ENCODE measurements at places on chromosomes 3 and 15.

DNA sequence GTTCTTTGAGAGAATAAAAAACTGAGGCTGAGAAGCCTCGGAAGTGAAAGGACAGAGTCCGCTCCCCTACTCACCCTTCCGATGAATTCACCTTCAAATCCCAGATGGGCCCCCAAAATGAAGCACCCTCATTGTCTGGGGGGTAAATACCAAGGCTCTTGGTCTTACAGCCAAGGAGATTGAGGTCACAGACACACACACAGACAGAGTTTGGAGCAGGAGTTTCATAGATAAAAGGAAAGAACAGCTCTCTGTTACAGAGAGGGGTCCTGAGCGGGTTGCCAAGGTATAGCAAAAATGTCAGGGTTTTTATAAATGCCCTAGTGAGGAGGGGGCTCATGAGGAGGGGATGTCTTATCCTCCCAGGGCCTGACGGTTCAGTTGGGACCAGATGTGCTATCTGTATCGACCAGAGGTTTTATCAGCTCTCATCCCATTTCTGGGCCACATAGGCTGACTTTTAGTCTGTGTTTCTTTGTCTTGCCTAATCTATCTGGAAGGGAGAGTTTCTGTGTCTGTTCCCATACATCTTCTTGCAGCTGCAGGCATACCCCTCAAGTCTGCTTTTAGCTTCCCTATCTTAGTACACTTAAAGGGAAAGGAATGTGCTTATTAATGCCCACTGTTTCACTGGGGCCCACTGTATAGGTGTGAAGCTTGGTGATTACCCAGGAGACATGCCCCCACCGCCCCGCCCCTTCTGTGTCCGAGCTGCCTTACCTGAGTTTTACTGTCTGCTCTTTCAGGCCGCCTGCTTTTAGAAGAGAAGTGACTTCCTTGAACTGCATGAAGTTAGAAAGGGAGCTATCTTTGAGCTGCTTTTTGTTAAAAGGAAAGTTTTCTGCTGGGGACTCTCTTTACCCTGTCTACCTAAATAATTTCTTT, 66.8 kb upstream of the ATP11B start:
- no peak for DNase-seq

GRCh38 chr3:176896640-176897039, 300.6 kb downstream of the TBL1XR1 start:
- DNase-seq: peak; percentile 22

- DNase-seq: no peak
Observed at GRCh38 chr3:51340013-51340829, 44.9 kb upstream of the MANF start.

GRCh38 chr15:31326875-31327668, 437 bp downstream of the KLF13 start:
- DNase-seq: no peak

GRCh38 chr3:30354513-30354912, 251.9 kb upstream of the TGFBR2 start:
- DNase-seq: no peak

GRCh38 chr3:16425398-16426028, 88.0 kb downstream of the RFTN1 start:
- DNase-seq: no peak

- DNase-seq: peak; percentile 10
Observed at GRCh38 chr3:188993181-188993580, 178.6 kb upstream of the TPRG1 start.

DNA sequence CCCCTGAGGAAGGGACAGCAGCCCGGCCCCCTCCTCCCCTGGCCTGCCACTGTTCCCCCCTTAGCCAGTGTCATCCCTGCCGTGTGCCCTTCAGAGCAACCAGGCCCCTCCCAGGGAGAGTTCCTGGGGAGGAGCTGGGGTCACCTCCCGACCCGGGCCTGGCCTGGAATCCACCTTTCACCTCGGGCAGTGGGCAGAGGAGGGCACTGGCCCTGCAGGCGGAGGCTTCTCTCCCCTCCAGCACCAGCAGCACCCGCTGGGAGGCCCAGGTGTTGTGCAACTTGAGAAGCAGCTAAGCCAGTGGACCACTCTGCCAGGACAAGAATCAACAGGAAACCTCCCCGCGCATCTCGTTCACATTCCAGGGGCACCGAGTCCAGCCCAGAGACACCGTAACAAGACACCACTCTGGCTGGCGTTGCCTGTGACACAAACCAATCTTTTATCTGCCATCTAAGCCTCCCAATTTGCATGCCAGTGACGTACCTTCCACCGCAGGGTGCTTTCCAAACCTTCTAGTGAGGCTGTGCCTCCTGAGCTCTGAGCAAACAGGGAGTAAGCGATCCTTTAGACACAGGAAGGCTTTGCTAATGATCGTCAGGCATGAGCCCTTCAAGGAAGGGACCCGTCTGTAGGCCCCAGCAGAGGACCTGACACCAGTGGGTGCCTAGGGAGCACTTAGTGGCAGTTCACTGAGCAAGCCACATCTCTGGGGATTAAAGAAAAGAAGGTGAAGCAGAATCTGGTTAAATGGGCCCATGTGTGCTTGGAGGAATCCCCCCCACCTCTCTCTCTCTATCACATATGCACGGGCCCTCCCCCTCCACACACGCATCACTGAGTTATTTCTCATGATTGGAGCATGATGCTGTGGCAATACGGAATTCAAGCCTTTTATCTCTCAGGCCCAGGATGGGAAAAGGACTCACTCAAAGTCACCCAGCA, 98.9 kb upstream of the TLE3 start:
- peak; percentile 99 for DNase-seq

GRCh38 chr3:40645883-40646282, 121.1 kb downstream of the ZNF621 start:
- DNase-seq: no peak

- no peak for DNase-seq
Observed at GRCh38 chr15:89673165-89673512, 6.0 kb downstream of the PLIN1 start.

DNA sequence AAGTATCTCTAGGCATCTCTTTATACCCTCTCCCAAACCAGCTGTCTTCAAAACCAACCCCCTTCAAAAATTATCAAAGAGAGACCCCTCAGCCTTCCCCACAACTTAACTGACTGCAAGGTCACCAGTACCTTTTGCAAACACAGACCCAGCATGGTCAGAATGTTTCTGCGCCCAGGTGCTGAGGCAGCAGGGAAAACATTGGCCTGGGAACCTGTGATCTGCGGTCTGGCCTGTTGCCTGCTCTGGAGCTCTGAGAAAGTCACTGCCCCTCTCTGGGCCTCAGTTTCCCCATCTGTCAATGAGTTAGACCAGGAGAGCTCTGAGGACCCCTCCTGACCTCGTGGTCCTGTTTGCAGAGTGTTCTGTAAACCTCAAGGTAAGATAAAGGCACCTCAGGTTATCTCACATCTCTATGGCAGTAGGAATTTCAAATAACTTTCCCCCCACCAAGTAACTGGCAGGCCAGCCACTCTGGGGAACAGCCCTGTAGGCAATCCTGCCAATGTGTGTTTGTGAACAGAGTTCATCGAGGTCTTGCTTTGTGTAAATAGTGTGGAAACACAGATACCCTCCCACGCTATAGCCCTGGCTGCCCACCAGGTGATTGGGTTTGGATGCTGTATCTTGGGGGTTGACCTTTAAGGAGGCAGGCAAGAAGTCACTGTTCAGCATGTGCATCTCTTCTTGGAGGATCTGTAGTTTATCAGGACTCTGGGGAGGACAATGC, 50.0 kb upstream of the SMAD6 start:
- DNase-seq: no peak

DNA sequence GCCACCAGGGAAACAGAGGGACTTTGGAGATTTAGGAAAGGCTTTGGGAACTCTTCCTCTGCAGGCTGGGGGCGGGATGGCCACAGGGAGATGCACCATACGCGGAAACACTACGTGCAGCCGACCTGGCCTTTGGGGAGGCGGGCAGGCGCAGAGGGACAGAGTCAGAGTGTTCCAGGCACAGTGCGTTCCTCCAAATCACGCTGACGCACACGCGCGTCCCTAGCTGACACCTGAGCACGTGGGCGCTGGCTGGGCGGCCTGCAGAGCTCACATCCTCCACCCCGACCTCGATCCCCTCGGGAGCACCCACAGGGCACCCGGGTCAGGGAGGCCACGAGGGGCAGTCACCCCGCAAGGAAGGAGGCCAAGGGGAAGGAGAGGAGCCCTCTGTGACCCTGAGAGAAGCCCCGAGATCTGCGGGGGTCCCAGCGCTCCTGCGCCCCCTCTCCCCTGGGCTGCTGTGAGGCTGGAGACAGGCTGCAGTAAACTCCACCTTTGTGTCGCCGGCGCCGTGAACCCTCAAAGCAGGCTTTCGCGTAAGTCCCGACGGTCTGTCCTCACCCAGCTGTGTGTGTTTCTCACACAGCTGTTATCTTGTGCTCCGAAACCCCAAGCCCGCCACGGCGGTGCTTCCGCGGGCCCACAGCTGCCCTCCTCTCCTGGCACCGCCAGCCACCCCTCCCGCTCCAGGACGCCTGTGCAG, 196.3 kb downstream of the OCA2 start:
- DNase-seq: no peak

GRCh38 chr3:46905661-46906451, 28.3 kb downstream of the PTH1R start:
- DNase-seq: no peak

DNA sequence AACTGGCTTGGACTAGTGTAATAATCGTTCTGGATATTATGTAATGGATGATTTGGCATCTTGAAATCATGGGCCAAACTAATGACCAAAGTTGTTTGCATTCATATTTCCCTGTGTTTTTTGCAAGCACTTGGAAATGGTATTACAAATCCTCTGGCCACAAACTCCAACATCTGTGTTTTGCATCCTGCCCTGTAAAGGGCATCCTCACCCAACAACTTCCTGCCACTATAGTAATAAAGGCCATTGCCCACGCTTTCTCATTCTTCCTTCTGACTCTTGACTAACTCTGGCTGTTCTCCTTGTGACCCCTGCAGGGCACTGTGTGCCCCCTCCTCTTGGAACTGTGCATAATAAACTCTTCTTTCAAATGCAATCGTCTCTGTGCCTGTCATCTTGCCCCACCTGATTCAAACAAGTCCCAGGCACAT, 25.4 kb upstream of the PSMD6 start:
- DNase-seq: no peak

- DNase-seq: no peak
Observed at GRCh38 chr3:58326267-58326900, 6.3 kb upstream of the PXK start.

DNA sequence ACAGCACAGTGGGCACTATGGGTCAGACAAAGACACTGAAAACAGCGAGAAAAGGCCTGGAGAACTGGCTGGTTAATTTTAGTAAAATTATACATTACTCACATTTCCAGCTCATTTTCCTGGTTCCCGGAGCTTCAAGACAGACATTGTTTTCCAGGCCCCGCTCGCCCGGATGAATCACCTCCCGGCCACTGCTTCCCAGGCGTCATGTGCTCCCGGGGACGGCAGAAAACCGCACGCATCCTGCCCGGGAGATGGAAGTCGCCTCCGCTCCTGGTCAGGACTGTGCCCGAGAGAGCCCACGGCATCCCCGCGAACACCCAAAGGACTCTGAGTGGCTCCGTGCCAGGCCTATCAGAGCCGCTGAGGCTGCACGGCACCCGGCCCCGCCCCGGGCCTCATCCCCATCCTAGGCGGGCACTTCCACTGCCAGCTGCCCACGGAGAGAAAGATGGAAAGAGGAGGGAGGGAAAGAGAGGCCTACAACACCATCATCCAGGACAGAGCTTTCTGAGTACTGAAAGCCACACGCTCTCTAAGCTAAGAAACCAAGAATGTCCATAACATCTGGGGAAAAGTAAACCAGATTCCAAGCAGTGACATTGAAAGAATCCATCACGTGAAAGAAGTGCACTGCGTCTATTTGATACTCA, 75.1 kb downstream of the VGLL4 start:
- DNase-seq: no peak

DNA sequence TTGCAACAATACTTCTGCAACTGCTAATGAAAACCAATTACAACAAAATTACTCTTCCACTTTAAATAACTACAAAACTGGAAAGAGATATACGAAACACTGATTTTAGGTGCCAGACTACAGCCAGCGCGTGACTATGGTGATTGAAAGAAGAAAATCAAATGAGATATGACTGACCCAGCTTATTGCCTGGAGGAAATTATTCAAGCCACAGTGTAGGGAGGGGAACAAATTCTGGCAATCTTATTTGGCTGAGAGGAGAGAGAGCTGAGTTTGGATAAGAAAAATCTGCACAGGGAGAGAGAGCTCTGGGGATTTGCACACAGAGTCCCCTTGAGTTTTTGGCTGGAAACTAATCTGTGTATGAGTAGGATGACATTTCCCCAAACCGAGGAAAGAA, 470.3 kb upstream of the FRG2C start:
- no peak for DNase-seq

DNA sequence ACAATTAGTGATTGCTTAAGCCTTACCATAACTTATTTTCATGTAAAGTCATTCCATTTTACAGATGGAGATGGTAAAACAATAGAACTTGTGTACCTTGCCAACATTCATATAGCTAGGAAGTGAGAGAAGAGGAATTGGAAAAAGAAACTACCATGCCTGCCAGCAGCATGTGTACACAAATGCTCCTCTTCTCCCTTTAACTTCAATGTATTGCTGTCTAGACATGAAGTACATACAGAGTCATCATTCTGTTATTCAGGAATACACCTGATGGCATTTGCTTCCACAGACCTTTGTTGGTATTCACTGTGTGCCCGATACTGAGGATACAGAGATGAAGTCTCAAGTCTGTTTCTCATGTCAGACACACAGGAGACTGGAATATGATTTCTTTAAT, 7.1 kb upstream of the TMEM207 start:
- DNase-seq: no peak

DNA sequence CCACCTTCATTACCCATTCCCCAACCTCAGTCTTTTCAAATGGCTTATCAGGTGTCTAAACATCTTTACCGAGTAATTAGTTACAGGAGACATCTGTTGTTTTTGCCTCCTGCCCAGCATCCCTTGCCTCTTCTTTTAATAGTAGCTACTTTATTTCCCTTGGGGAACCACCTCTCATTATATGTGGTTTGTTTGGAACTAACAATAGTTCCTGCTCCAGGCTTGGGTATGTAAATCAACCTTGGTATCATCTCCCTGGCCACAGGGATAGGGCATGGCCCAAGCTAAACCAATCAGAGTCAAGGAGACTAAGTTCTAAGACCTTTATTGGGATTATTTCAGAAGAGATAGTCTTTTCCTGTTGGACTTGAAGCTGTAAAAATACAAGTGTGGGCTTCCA, 76.6 kb downstream of the ETV5 start:
- DNase-seq: peak; percentile 84

DNA sequence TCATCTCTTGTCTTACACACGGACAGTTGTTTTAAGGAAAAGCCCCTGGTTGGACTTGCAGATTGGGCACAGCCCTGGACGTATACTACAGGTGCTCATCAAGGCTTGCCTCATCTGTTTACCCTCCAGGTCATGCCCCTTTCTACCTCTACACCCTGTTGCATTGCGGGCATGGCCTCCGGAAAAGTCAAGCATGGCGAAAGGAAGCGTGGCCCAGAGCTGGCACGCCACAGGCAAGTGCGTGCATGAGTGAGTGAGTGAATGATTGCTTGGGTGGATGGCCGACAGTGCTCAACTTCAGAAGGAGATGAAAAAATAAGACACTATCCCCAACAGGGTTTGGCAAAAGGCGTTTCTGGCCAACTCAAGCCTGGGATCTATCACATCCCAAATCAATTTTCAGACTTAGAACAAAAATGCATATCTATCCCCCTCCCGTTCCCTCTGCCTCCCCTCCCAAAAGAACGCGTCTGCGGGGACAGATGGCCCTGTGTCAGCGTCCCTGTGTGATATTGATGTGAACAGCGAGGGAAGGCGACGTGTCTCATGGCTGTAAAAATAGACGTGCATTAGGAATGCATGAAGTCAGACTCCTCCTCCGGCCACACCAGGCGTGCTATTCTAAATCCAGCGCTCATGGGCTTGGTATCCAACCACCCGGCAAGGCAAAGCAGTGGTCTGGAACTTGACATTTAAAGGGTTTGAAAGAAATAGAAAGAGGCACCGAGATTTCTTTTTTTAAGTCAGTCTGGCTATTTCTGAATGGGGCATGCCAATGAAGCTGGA, 96.0 kb downstream of the RPLP1 start:
- DNase-seq: peak; percentile 65

Measured in NCI-H2171 treated with DMSO at 0.1 percent for 48 hours (cell line).